NCI-H226 (cell line): ENCODE measurements at places on chromosomes 5 and 9.

GRCh38 chr5:133773247-133774202 is 161.2 kb upstream of the FSTL4 start:
- no peak for DNase-seq

DNA sequence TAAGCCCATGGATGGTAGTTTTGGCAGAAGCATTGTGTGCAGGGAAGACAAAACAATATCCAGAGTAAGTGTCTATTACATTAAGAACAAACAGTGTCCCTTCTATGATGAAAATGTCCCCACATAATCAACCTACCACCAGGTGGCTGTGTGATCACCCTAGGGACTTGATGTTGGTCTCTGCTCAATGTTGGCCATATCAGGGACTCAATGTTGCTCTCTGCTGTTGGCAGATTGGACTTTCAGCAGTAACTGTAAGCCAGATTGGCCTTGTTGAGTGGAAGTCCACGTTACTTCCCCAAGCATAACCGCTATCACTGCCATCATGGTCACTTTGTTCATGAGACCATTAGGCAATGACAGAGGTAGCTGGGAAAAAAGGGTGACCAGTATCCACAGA is 52.8 kb upstream of the PRSS3 start:
- no peak for DNase-seq

DNA sequence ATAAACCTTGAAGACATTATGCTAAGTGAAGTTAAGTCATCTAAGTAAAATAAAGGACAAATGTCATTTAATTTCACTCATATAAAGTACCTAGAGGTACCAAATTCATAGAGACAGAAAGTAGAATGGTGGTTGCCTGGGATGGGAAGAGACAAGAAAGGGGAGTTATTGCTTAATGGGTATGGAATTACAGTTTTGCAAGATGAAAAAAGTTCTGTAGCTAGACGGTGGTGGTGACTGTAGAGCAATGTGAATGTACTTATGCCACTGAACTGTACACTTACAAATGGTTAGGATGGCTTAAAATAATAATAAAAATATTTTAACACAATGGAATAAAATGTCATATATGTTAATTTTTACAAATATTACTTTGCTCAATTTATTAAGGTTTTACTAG is 128.0 kb downstream of the MPDZ start:
- DNase-seq, result no peak

- no peak for DNase-seq
Measured at GRCh38 chr5:16582081-16582480, 34.7 kb downstream of the RETREG1 start.

DNA sequence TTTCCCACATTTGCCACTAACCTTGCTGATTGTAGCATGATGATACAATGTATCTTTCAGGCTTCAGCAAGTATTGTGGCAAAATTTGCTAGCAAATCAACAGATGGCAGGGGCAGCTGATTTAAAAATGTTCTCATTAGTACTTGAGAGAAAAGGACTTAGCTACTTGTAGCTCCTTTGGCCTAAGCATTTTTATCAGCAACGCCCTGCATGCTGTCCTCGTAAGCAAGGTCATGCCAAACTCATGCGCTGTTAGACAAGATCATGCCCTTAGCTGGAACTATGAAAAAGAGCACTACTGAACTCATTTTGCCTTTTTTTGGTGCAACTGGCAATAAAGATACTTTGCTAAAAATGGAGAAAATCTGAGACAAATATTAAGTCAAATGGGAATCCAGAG is 197.1 kb downstream of the ICE1 start:
- no peak for DNase-seq

- DNase-seq, result no peak
Measured at GRCh38 chr5:53298841-53299240, 181.6 kb upstream of the FST start.

DNA sequence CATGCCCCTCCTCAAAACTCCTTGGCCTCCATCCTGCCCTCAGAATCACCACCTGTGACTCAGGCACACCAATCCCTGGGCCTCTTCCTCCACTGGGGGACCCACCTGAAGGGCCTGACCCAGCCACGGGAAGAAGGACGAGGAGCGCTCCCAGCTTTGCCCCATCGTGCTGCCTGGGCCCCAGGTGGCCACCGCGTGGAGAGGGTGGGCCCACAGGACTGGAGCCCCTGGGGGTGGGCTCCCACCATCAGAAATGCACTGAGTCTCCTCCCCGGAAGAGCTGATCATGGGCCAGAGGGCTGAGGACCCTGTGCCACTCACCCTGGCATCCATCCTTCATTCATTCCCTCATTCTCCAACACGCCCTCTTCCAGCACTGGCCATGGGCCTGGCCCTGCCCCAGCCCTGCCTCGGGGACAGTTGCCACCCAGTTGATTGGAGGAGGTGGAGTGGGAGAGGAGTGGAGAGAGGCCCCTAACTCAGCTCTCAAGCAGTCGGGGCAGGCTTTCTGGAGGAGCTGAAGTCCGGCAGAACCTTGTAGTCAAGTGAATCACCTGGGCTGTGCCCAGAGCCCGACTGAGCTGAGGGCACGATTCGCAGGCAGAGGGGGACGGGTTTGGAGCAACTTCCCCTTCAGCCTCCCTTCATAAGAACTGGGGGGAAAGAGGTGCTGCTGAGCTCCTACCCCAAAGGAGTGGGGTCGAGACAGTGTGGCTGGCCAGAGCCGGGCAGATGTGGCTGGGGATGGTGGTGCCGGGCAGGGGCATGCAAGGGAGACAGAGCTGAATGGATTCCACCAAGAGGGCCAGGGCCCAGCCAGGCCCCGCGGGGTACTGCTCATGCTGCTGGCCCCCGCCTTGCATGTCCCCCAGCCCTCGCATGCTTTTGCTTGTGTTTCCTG is 29.6 kb downstream of the DNM1 start:
- no peak for DNase-seq

- no peak for DNase-seq
Measured at GRCh38 chr5:55219770-55220169, 7.3 kb downstream of the MCIDAS start.

- DNase-seq, result no peak
Measured at GRCh38 chr9:97480749-97481148, 20.7 kb upstream of the TMOD1 start.

DNA sequence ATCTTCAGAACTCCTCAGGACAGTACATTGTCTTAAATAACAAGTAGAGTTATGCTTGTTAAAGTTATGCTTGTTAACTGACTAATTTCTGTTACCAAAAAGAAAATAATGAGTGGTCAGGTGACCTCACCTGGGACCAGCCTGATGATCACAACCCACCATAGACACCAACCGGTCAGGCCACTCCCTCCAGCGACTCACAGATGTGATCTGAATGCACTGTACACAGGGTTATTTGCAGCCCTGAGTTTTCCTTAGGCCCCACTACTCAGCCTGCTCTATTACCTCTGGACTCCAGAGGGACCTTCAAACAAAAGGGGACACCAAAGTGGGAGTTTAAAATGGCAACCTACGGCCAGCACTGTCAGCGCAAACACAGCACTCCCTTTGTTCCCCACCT is 55.3 kb downstream of the ARSB start:
- DNase-seq, result no peak

- no peak for DNase-seq
Measured at GRCh38 chr5:103223031-103223955, 35.3 kb upstream of the MACIR start.

DNA sequence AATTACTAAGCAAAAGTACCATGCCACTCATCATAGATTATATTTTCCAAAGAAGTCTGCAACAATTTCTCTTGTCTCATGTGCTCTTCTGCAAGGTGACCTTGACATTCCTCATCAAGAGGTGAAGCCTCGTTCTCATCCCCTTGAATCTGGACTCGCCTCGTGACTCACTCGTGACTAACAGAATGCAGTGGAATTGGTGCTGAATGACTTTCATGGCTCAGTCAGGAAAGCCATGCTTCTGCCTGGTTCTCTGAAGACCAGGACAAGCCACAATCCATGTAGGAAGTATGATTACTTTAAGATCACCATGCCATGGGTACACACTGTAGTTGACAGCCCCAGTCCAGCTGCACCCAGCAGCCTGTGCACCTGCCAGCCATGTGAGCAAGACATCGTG is 335.8 kb downstream of the GADD45G start:
- peak; percentile 23 for DNase-seq

DNA sequence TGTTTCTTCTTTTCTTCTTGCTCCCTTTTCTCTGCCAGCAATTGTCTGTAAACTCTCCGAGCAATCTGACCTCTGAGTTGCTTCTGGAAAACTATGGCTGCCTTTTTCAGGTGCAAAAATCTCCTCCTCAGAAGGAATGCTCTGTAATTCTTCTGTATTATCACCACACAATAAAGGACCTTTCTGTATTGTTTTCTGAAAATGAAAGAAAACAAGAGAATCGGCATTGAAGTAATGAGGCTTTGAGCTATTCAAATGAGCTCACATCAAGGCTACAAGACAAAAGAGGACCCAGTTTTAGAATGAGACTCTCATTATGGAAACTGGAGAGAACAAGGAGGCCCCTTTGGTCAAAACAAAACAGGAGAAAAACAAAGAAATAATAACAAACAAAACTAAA is 86.2 kb upstream of the RETREG1 start:
- DNase-seq, result no peak

- peak; percentile 9 for DNase-seq
Measured at GRCh38 chr5:66814146-66814991, 218.2 kb downstream of the MAST4 start.

- DNase-seq, result no peak
Measured at GRCh38 chr5:168013546-168013945, 277.9 kb upstream of the WWC1 start.

- peak; percentile 32 for DNase-seq
Measured at GRCh38 chr5:109105631-109106267, 304.0 kb downstream of the PJA2 start.

GRCh38 chr9:120839146-120839545 is 3.6 kb downstream of the PSMD5 start:
- DNase-seq, result peak; percentile 57

- peak; percentile 91 for DNase-seq
Measured at GRCh38 chr5:138148811-138149210, 9.6 kb upstream of the NME5 start.

DNA sequence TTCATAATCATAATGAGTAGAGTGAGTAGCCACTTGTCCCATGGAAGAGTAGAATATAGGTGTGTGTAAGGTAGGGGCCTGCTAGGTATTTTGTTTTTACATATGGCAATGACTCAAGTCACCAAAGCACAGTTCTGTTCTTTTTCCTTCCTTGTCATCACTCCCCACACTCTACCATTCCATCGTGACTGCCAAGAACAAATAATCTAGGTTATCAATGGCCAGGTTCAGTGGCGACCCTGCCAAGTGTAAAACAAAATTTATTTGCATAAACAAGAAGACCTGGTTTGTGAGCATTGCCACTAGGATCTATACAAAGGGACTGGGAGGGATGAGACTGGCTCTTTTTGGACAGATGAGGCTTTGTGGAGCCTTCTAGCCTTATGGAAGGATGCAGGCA is 55.2 kb upstream of the RANBP3L start:
- DNase-seq, result no peak

DNA sequence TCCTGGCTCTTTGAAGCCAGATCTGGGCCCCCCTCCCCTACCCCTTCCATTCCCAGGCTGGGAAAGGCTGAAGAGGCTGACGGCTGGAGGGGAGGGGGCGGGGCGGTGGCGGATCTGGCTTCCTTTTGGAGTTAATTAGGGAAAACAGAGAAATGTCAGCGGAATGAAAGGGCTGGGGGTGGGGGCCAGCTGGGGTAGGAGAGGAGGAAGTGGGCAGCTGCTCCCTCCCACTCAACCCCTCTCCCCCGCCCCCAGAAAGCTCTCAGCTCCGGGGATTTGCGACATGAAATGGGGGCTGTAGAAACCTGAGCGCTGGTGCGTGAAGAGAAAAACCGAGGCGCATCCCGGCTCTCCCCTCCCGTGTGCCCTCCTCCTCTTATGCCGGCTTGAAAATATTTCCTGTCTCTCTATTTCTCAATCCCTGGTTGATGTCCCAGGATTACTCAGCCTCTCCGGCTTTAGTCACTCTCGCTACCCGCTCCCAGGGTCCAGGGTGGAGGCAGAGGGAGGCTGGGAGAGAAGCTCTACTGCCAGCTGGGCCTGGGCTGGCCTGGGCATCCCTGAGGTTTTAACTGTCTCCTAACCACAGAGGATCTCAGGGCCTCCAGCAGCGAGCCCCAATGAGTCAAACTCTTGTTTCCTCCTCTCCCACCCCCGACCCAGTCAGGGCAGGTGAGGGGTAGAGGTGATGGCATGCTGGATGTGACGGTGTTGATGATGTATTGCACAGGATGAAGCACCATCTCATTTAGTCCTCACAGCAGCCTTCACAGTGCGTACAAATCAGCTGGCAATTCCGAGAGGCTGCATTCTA is 20.1 kb downstream of the PCDHGC5 start:
- peak; percentile 93 for DNase-seq

GRCh38 chr5:138752951-138753793 is at the start of gene CTNNA1:
CTNNA1 (plus strand) TSS chr5:138753425; CDS start chr5:138781925, 28,500 bp downstream.
- DNase-seq, result peak; percentile 75

DNA sequence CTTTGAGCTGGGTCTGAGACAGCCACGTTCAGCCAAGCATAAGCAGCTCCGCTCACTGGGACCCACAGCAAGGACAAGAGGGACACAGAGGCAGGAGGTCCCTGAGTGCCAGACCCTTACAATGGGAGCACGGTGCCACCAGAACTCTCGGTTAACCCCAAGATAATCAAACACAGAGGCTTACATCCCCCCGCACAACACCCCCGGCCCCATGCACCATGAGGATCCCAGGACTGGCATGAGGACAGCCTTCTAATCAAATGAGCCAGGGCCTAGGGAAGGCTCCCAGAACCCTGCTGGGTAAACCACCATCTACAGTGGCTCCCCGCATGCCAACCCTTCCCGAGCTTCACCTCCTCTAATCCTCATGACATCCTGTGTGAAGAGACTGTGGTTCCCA is 7.4 kb downstream of the GFPT2 start:
- DNase-seq, result no peak

GRCh38 chr5:1004461-1005248 is 3.9 kb upstream of the NKD2 start:
- DNase-seq, result peak; percentile 64

GRCh38 chr5:117679046-117679445 is 1104.4 kb upstream of the SEMA6A start:
- DNase-seq, result no peak

GRCh38 chr9:1018121-1018520 is 32.0 kb upstream of the DMRT2 start:
- DNase-seq, result no peak

GRCh38 chr5:128271859-128272464 is 188.4 kb downstream of the SLC12A2 start:
- DNase-seq, result peak; percentile 77
